ENCODE measurements at places on chromosomes 7 and 10.
A peak's percentile ranks its signal among the peaks of the same experiment; 100 is the strongest.

GRCh38 chr10:88661018-88661417 lies 3.2 kb upstream of the LIPF start:
- DNase-seq = no peak

DNA sequence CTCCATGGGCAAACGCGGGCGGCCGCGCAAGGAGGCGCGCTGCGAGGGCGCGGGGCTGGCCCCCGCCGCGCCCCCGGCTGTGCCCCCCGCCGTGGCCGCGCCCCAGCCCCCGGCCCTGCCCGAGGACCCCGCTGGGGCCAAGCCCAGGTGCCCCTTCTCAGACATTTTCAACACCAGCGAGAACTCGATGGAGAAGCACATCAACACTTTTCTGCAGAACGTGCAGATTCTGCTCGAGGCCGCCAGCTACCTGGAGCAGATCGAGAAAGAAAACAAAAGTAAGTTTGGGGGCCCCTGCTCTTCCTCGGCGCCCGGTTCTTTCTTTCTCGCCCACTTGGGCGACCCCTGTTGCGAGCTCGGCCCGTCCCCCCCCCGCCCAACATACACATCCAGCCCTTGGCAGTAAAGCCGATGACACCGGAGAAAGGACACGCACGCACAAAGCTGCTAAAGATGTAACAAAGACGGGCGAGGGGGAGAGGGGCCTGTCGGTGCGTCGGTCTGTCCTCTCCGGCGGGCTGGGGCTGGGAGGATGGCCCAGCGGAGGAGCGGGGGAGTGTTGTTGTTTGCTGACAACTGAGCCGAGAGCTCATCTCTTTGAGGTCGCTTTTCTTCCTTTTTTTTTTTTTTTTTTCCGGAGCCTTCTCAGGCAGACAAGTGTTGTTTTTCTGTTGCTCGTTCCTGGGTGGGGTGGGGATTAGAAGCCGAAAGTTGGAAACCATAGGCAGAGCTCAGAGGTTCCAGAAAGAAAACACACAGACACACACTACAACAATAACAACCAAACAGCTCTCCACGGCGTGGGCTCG lies 604 bp downstream of the MXI1 start:
- DNase-seq = peak; percentile 61

- no peak for DNase-seq
These were observed 25.8 kb upstream of the ZRANB1 start for GRCh38 chr10:124916098-124916584.

- no peak for DNase-seq
These were observed 6.1 kb upstream of the KEL start for GRCh38 chr7:142968229-142968628.

- no peak for DNase-seq
These were observed 81.4 kb upstream of the EEPD1 start for GRCh38 chr7:36071605-36072004.

GRCh38 chr7:39102234-39102633 lies 124.5 kb downstream of the POU6F2 start:
- DNase-seq = no peak

DNA sequence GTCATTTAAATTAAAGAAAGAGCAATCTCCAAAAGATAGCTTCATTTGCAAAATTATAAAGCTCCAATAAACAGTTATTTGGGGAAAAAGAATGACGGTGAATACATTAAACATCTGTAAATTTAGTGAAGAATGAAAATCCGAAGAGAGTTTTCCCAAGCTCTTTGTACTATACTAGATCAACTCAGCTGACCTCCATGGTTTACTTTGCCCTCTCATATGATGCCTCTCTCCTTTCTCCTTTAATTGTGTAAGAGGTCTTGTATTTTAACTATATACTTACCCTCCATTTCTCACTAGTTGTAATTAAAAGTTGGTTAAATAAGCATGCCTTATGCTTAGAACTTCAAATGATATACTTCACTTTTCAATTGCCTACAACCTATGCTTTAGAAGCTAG lies 125.8 kb downstream of the CACNA2D1 start:
- DNase-seq = no peak

DNA sequence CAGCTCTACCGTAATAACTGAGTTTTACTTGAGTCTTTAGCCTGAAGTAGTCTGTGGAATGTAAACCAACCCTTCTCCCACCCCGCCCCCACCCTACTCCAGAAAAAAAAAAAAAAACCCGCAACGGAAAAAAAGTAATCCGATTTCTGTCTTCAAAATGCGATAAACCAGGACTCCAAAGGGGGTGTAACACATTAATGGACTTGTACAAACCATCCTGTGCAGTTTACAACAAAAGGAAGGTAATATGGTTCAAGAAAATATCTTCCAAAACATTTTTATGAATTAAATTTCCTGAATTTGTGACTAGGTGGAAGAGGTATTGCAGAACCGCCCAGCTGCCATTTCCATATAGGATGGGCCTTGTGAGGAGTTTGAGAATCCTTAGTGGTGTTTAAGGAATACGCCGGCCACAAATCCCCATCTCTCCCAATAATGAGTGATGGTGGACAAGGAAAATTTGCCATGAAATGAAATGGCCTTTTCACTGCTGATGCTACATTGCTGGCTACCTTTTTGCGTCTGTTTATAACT lies 10.6 kb downstream of the SKIDA1 start:
- no peak for DNase-seq

- no peak for DNase-seq
These were observed 220.5 kb upstream of the ETV1 start for GRCh38 chr7:14209896-14210484.

GRCh38 chr10:96656198-96656577 lies 64.1 kb downstream of the PIK3AP1 start:
- DNase-seq = no peak

- DNase-seq = no peak
These were observed 10.4 kb downstream of the ASB15 start for GRCh38 chr7:123612024-123612423.

DNA sequence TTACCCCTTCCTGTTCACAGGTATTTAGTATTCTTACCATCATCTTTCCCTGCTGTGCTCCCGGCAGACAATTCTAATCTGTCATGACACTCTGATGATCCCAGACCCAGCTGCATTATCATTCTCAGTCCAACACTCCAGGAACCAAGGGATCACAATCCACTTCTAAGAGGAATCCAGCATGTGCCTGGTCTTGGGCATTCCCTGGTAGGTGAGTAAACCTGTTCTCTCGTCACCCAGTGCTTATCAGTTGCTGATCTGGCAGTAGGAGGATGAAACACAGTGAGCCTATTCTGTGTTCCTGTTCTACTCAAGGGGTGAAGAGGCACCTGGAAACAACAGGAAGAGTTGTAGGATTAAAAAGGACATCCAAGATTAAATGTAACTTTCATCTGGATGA lies 1.3 kb upstream of the DMBT1 start:
- no peak for DNase-seq

GRCh38 chr7:157076466-157076865 lies 62.3 kb upstream of the UBE3C start:
- DNase-seq = no peak

DNA sequence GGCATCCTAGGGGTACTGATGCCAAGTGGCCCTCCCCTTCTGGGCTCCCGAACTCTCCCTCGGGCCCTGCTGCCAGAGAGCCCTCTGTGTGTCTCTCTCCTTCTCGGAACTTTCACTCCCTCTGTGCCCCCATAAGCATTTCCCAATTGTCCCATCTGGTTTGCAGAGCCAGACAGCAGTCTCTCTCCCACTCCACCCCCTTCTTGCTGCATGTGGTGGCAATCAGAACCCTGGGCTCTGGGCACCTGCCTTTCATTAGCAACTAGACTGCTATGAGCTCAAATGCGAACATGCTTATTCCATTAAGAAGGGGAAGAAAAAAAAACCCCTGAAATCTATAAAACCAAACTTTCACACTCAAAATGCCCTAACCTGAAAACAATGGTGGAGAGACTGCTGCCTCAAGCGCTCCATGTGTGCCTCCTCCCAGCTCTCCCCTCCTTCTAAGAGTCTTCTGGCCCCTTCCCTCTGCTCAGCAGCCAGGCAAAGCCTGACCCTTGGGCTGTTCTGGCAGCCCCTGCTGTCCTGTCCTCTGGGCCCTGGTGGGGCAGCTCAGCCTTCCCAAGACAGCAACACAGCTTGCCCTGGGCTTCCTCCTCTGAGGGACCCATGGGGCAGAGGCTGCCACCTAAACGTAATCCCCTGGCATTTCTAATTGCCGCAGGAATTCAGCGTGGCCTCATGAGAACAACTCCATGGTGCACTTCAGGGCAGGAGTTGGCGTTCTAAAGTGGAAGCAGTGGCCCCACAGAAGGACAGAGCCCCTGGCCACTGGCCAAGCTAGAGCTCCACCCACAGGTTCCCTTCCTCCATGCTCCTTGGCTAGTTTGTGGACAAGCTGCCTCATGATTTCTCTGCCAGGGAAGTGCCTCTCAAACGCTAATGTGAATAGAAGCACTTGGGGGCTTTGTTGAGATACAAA lies 415.4 kb downstream of the PLXNA4 start:
- no peak for DNase-seq

GRCh38 chr7:100603726-100604027 lies 1.5 kb downstream of the PCOLCE start:
- DNase-seq = no peak

- no peak for DNase-seq
These were observed 46.4 kb downstream of the ELFN1 start for GRCh38 chr7:1716263-1717094.

- DNase-seq = no peak
These were observed 149.8 kb downstream of the CCSER2 start for GRCh38 chr10:84478151-84478550.

GRCh38 chr7:86889501-86889900 lies 170.0 kb downstream of the ELAPOR2 start:
- no peak for DNase-seq

GRCh38 chr10:95697429-95697828 lies 3.7 kb upstream of the TCTN3 start:
- DNase-seq = peak; percentile 13

GRCh38 chr7:157540020-157540419 lies 203.2 kb downstream of the DNAJB6 start:
- no peak for DNase-seq

DNA sequence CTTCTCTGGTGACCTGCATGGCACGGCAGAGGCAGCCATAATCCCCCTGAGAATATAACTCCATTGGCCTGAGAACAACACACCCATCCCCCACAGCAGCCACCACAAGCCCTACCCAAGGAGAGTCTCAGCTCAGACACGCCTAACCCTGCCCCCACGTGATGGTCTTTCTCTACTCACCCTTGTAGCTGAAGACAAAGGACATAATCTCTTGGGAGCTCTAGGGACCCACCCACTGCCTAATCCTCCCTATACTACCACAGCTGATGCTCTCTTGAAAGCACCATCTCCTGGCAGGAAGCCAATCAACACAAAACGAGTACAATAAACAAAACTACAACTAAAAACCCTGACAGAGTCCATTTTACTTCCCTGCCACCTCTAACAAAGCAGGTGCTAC lies 30.7 kb upstream of the HPSE2 start:
- no peak for DNase-seq

DNA sequence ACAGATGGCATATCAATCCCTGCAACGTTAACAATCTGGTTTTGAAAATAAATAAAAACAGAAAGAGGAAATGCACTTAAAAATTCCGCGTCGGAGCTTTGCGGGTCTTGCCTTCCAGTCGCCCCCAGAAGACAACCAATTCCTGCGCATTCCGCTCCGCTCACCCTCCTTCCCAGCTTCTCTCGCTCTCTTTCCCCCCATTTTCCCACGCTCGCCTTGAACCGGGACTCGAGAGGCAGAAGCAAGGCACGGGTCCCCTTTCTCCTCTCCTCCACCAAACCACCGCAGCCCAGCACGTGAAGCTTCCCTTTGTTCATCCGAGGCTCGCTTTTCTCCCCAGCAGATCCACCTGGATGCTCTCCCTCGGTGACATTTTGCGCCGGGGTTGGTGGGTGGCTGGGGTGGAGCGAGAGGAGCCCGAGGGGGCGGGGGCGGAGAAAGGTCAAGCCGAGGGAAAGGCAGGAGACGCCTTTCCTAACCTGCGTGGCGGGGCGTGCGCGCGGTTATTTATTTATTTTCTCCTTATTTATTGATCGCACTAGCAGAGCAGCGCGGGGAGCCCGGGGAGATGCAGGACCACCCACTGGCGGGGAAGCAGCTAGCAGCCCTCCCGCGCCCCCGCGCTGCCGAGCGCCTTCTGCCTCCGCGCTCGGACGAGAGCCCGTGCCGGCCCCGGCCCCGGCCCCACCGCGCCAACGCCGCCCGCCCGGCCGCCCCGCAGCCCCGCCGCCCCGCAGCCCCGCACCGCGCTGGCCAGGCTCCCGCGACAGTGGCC lies at the start of gene KCND2:
KCND2 (plus strand) TSS at position 475 of the 775 bp plus-strand sequence.
- no peak for DNase-seq
